Activated CD8-positive, alpha-beta memory T cell treated with anti-CD3 and anti-CD28 coated beads for 1 hour (primary cell): ENCODE measurements at places on chromosomes 4 and X.

- DNase-seq = no peak
Measured at GRCh38 chr4:6446538-6447451, 25.6 kb downstream of the PPP2R2C start.

DNA sequence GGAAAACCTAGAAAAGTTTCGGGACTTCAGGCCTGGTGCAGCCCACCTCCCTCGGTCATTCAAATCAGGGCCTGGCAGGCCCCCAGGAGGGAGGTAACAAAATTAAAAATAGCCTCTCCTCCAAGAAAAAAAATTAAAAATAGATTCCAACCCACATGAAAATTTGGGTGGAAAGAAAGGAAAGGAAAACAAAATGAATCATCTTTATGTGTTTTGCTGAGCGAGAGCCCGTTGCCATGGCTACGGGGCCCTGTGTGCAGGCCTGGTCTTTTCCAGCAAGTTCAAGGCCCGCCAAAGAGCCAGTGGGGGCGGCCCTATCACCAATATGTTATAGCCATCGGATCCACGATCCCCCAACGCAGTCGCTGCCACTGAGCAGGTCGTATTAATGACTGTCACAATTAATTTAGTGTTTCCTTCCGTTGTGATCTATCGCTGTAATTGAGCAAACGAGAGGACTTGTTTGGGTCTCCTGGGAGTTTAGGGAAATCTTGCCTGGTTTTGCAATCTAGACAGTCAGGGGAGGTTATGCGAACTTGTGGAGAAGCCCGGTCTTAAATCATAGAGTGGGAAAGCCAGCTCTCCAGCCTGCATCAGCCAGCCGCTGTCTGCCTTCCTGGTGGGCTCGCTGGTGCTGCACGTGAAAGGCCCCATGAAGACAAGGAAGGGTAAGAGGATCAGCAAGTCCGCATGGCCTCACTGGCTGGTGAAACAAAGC is 452.4 kb downstream of the BCOR start:
- no peak for DNase-seq

DNA sequence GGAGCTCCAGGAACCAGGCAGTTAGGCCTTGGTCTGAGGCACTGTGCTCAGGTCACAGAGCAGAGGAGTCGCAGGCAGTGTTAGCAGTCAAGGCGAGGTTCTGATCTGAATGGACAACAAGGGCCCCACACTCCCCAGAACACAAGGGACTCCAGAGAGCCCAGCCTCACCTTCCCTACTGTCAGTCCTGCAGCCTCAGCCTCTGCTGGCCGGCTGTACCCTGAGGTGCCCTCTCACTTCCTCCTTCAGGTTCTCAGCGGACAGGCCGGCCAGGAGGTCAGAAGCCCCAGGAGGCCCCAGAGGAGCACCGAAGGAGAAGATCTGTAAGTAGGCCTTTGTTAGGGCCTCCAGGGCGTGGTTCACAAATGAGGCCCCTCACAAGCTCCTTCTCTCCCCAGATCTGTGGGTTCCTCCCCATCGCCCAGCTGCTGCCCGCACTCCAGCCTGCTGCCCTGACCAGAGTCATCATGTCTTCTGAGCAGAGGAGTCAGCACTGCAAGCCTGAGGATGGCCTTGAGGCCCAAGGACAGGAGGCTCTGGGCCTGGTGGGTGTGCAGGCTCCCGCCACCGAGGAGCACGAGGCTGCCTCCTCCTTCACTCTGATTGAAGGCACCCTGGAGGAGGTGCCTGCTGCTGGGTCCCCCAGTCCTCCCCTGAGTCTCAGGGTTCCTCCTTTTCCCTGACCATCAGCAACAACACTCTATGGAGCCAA is 26.2 kb downstream of the MAGEA9 start:
- no peak for DNase-seq

DNA sequence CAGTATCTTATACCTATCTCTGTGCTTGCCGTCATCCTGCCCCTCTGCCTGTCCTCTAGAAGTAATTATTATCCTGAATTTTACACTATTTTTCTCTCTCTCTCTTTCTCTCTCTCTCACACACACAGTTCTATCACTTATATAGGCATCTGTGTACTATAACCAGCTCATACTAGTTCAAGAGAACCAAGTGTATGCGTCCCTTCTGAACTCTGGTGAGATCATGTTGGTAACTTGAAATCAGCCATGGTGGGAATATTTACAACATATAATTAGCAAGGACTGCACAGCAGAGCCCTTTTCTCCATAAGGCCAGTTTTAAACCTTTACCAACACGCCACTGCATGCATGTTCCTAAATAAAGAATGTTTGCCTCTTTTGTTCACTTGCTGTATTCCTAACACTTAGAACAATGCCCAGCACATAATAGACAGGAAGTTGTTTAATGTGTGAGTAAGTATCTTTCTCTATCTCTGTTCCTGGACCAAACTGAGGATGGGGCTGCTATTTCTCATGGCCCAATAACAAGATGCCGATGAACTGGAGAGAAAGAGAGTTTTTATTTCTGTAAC is 51.1 kb upstream of the IL21 start:
- no peak for DNase-seq

GRCh38 chrX:123869488-123869887 is 9.6 kb downstream of the XIAP start:
- DNase-seq = no peak

DNA sequence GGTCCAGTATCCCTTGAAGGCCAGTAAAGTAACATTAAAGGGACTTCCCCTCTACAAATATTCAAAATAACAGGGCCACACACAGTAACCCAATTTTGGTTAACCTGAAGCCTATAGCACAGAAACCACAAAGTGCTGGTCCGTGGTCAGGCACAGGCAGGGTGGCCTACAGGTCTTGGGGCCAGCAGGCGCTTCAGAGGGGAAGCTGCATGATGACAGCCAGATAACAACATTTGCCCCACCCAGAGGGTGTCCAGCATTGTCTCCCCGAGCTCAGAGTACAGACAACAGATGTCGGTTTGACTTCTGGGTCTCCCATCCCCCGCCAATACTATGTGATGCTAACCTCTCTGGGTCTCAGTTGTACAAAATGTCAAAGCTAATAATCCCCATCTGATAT is 51.1 kb downstream of the SH3KBP1 start:
- DNase-seq = no peak

DNA sequence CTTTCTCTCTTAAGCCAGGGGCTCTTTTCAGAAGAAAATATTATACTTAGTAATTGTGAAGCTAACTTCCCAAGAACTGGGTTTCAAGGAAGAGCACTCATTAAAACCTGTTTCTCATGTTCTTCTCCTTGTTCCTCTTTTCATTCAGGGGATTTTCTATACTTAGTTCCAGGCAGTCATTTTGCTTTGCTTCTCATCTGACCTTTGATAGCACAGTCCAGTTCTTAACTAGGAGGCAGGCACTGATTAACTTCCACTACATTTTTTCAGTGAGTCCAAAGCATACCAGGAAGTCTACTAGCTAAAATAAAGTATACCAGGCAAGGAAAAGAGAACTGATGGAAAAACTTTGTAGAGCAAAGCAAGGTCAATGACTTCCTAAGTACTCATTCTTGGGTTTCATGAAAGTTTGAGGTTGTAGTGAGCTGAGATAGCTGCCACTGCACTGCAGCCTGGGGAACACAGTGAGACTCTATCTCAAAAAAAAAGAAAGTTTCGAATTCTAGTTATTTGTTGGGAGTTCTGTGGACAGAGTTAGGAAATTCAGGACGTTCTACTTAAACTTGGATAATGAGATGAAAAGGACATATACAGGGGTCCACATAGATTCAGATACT is 190.1 kb upstream of the HS3ST1 start:
- DNase-seq = no peak

GRCh38 chr4:120491481-120491880 is 424.8 kb upstream of the MAD2L1 start:
- DNase-seq = no peak

DNA sequence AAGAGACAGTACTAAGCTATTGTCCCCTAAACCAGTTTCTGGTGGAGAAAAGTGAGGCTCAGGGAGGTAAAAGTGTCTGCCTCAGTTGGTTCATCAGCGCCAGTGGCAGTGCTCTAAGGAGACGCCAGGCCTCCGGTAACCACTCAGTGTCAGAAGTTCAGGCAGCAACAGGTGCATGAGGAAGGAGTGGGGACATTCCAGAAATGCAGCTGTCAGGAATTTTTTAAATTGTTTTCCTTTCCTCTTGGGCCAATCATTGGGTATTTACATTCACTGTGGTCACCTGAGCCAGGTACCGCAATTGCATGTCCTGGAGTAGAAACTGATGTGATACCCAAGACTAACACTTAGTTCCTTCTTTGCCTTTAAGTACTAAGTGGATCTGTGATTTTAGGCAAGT is 40.2 kb upstream of the HS3ST1 start:
- no peak for DNase-seq

DNA sequence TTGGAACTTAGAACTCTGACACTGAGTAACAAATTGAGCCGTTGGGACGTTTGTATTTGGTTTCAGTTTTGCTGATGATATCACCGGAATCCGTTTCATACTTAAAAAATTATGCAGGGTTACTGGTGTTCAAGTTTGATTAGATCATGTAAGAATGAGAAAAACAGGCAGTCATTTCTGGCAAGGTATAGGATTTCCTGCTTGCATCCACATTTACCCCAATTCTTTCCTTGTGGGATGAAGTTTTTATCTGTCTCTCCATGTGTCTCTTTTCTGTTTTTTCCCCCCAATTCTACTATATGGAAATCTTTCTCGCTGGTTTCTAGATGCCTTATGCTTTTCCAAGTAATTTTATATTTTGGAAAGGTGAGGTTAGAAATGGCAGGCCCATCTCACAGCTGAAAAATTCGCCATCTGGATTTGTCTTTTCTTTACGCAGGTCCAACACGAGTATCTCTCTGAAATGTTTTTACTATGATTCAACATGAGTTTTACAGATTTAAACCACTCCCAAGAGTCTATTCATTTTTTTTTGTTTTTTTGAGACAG is 197.9 kb downstream of the SHOX start:
- DNase-seq = no peak

DNA sequence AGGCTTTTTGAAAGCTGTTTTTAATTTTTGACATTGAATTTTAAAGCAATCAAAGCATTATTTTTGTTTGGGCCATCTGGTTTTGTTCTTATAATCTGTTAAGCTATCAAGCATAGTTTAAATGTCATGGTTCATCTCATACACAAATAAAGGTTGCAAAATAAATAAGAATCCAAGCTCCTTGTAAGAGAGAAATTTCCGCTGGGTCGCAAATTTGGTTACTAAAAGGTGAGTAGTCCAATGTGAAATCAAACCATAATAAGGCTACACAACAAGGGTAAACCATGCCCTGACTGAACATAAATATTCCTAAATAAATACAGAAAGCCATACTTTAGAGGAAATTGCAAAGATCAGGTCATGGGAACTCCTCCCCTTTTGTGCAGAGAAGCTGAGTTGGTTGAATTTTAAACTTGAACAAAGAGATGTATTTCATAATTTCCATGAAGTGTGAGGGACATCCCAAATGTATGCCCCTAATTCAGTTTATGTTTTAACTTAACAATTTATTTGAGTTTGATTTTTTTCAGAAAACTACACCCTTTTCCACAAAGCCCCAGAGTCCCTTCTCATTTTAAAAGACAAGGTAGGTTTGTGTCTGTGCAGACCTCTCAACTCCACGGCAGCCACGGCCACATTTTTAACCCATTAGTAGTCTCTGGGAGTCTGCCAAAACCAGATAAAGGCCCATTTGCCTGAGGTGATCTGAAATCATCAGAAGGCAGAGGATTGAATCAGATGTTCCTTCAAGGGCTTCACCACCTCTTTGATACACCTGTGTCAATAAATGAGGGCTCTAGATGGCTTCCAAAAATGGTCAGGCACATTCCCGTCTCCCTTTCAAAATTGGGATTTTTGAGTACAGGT is 85.2 kb downstream of the PLAC1 start:
- DNase-seq = no peak

DNA sequence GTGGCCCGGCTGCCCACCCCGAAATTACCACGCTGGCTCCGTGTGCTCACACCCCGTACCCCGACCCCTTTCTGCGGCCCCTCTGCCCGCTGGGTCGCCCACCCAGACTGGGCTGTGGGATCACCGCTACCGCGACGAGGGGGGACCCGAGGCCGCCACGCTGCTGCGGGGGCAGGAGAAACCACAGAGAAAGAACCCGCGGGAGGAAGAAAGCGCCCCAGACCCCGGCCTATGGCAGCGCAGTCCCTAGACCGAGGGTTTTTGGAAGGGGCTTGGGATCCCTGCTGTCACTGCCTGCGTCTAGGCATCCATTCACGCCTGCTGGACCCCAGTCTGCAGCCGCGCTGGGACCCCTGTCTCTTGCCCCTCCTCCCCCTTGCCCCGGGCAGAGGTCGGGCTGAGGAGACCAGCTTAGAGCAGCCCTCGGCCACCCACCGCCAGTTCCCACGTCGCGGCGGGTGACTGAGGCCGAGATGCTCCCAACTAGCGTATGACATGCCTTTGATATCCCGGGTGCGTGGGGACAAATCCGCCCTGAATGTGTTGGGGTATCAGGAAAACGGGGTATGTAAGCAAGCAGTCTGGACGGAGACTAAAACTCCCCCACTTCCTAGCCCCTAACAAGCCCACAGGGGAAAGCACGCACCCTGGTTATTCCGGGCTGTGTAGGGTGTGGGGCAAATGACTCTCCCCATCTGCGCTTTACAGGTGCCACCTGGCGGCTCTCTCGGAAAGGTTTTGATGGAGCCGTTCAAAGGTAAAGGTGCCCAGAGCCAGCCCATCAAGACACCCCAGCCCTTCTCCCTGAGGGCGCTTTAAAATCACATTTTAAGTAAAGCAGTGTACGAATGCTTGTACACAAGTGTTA is 862 bp upstream of the INPP4B start:
- DNase-seq = peak; percentile 57

DNA sequence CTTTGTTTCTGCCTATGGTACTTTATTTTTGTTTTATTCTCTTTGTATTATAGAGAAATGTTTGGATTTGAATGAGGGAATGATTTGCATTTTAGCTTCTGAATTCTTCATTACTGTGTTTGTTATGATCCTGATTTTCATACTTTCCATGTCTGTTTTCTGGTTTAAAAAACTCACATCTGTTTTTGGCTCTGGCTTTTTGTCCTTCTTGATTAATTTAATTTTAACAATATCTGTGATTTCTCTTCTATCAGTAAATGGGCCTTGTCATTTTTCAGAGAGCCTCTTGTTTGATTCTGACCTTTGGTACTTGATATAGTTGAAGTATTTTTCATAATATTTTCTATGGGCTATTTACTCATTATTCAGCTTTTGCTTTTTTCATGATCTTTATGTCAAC is 341.6 kb upstream of the HAND2 start:
- DNase-seq = no peak

DNA sequence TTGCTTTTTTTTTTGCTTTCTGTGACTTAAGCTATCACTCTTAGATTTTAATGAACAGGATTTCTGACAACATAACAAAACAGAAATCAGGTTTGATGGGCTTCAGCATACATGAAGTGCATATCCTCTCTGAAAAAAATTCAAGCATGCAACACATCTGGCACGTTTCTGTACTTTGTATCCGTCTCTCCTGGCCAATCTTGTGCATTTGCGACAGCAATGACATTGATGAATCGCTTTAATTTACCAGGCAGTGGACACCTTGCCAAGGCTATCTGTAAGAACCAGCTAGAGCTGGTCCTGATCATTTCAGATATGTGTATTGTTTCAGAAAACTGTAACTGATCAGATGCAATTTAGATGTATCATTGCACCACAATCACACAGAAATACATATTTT is 93.3 kb downstream of the CCSER1 start:
- DNase-seq = no peak

GRCh38 chr4:121126449-121127006 is 37.6 kb downstream of the TNIP3 start:
- DNase-seq = no peak
